ENCODE measurements at places on chromosomes 13 and 19. TPM values are rescaled to one million over a fixed set of nuclear protein-coding genes. Genes with fewer than 3 reads are reported as not detected.

- DNase-seq: no peak
Measured at GRCh38 chr13:94914895-94915294, 202.6 kb upstream of the SOX21 start.

- no peak for DNase-seq
Measured at GRCh38 chr19:934197-934840, 8.5 kb downstream of the ARID3A start.

DNA sequence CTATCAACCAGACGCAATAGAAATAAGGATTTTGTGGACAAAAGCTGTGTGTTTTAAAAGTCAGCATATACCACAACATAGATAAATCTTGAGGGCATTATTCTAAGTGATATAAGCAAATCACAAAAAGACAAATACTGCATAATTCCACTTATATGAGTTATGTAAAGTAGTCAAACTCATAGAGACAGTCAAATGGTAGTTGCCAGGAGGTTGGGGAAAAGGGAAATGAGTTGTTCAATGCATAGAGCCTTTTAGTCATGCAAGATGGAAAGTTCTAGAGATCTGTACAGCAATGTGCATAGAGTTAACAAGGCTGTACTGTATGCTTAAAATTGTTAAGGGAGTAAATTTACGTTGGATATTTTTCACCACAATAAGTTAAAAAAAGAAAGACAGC lies 244.7 kb downstream of the DCT start:
- no peak for DNase-seq

- DNase-seq: no peak
Measured at GRCh38 chr13:45036206-45036605, 46.9 kb downstream of the GPALPP1 start.

DNA sequence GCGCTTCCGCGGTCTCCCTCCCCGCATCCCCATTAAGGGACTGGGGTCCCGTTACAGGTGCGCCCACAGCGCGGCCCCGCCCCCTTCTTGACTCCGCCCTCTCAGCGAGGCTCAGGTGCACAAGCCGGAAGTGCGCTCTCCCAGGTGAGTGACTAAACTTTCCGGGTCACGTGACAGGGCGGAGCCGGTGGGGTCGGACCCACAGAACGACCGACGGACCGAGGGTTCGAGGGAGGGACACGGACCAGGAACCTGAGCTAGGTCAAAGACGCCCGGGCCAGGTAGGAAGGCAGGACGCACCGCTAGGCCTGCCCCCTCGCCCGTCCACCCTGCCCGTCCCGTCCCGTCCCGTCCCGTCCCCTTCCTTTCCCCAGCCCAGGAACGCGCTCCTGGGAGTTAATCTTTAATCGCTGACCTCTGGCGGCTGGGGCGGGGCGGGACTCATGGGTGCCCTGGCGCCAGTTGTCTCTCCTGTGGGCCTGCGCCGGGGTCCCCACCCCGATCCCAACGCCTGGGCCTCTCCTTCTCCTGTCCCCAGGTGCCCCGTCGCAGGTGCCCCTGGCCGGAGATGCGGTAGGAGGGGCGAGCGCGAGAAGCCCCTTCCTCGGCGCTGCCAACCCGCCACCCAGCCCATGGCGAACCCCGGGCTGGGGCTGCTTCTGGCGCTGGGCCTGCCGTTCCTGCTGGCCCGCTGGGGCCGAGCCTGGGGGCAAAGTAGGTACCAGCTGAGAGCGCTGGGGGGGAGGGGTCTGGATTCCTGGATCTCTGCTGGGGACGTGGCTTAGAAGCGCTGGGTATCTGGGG lies at the start of gene CRB3:
Gene CRB3, plus strand, starts transcription at position 202 of the 804 bp plus-strand sequence. Its CDS starts 431 bp downstream, at position 633.
- DNase-seq: no peak

DNA sequence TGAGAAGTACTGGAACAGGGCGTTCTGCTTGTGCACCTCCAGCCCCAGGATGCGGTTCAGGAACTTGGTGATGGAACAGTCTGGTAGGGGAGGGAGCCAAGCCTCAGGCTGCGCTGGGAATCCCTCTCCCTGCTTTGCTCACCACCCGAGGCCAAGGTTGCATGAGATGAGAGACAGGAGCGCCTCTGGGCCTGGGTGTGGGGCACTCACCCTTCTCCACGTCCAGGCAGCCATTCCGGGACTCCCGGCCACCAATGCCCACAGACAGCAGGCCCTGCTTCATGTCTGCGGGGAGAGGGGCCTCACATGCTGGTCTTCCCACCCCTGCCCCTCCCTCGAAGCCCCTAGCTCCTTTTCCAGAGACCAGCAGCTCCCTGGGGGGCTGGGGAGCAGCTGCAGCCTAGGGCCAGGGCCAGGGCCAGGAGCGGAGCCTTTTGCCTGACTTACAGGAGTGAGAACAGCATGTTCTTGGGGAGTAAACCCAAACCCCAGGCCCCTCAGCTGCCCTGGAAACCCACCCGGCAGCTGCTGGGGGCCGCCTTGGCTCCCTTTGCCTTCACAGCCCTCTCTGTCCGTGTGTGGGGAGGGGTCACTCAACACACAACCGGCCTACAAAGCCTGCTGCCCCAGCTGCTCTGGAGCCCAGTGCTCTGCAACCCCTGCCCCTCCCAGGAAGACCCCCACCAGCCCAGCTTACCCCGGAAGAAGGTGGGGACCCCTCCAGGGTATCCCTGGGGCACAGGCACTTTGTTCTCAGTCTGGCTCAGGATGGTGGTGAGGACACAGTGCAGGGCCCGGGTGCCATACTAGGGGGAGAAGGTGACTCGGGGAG lies 7.2 kb downstream of the GPX4 start:
- no peak for DNase-seq

- no peak for DNase-seq
Measured at GRCh38 chr13:19023115-19023514, 158.5 kb downstream of the TUBA3C start.

DNA sequence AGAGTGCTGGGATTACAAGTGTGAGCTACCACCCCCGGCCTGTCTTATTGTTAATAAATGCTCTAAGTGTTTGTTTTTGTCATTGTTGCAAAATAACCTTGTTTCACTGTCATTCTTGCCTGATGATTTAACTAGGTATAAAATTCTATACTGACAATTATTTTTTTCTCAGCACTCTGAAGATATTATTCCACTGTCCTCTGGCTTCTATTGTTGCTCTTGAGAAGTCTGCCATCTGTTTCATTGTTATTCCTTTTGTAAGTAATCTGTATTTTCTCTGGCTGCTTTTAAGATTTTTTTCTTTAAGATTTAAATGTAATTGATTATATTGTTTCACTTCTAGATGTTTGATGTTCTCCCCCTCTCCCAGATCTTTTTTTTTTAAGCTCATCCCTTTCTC lies 17.6 kb downstream of the ZNF420 start:
- DNase-seq: no peak

ZSWIM9 gene
- 10.7 TPM for total RNA-seq

OR10H1 gene
- not detected for total RNA-seq

CACNG6 gene
- total RNA-seq: not detected

ARID3A gene
- total RNA-seq: 13.6 TPM

ZNF575 gene
- total RNA-seq: 5.3 TPM

CBARP gene
- total RNA-seq: 2.9 TPM
